SK-N-DZ (cell line): ENCODE measurements at places on chromosomes 2 and 18.

- DNase-seq: no peak
Observed at GRCh38 chr2:143881246-143881645, 638.7 kb downstream of the ZEB2 start.

- no peak for DNase-seq
Observed at GRCh38 chr2:19865151-19865550, 36.6 kb downstream of the TTC32 start.

DNA sequence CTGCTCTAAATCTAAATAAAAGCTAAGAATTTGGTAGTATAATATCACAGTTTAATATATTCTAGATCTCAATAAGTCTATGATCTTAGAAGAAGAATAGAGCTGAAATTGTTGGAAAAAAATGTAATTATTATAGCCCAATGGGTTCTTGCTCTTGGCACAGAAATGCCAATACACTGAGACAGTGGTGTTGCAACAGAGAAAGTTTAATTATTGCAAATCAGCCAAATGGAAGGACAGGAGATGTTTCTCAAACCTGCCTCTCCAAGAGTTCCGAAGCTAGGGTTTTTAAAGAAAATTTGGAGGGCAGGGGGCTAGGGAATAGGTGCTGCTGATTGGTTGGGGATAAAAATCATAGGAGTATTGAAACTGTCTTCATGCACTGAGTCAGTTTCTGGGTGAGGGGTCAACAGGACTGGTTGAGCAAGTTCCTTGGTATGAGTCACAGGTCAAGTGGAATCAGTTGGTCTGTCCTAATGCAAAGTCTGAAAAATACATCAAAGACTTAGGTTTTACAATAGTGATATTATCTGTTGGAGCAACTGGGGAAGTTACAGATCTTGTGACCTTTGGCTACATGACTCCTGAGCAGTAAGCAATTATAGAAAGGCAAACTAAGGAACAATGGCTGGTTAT lies 228.6 kb downstream of the CD226 start:
- no peak for DNase-seq

GRCh38 chr18:26429535-26430226 lies 118.7 kb downstream of the KCTD1 start:
- peak; percentile 44 for DNase-seq

GRCh38 chr2:2793514-2793913 lies 462.4 kb upstream of the MYT1L start:
- no peak for DNase-seq
